ENCODE measurements at places on chromosomes 3 and 15.

GRCh38 chr3:152289708-152290107 lies 21.0 kb downstream of the MBNL1 start:
- no peak for DNase-seq

DNA sequence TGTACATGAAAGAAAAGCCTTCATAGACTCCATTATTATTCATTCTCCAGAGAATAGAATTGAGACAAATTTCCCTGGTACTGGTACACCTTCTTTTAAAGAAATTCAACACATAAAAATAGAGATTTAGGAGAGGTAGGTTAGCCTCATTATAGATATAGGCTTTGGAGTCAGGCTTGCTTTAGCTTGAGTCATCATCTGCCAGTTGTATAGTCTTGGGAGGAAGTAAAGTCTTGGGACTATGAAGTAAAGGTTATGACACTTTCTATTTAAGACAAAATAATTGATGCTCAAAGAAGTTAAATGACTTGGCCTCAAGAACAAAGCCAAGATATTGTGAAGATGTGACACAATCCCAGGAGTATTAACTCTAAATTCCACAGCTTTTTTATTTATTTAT lies 4.3 kb downstream of the HRG start:
- DNase-seq = no peak

- DNase-seq = no peak
Observed at GRCh38 chr3:49399461-49399860, 12.3 kb downstream of the RHOA start.

GRCh38 chr3:111332488-111333080 lies 209.4 kb upstream of the CD96 start:
- DNase-seq = no peak

GRCh38 chr15:48925714-48926223 lies 38.0 kb downstream of the SHC4 start:
- peak; percentile 67 for DNase-seq

GRCh38 chr15:58285921-58286278 lies 145.9 kb upstream of the LIPC start:
- DNase-seq = no peak

DNA sequence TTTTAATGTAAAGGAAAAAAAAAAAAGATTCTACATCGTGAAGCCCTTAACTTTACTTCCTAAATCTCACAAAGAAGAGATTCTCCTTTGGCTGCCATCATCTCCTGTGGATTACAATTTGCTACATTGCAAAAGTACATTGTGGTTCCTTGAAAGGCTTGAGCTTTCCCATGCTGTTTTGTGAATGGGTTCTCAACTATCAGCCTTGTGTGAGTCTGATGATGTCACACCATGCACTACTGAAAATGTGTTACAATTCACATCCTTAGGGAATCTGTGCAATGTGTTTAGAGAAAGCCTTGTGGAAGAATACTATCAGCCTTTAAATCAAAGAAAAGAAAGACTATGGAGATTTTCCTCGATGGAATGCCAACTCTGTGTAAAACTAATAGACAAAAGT lies 510.0 kb upstream of the ALCAM start:
- DNase-seq = no peak

DNA sequence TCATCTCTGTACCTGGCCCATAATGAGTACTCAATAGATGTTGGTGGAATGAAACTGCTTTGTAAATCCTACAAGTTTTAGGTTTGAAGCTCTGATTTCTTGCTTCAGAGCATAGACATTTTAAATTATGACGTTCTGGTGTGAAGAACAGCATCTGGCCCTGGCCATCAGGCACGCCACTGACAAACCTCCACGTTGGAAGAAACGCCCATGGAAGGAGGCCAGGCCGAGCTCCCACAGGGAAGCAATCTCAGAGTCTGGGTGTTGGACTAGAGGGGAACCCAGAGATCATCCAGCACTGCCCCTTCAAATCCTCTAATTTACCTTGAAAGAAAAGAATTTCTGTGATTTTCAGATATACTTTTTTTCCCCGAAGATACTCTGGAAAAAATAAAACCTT lies 328.1 kb upstream of the RGMA start:
- no peak for DNase-seq

DNA sequence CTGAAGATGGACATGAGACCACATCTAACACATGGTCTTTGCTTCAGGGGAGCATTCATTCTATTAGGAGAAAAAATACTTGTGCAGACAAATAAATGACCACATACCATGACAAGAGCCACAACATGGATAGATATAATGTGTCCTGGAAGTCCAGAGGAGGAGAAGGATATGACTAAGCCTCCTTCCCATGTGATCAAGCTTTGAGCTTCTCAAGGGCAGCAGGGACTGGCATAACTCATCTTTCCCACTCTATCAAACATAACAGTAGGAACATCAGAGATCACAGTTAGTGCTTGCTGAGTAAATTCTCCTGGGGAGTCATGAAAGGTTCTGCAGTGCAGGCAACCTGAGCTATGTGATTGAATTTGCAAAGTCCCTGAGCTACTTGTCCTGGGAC lies 86.0 kb upstream of the LPP start:
- no peak for DNase-seq

GRCh38 chr3:53974324-53974723 lies 82.7 kb upstream of the SELENOK start:
- no peak for DNase-seq

DNA sequence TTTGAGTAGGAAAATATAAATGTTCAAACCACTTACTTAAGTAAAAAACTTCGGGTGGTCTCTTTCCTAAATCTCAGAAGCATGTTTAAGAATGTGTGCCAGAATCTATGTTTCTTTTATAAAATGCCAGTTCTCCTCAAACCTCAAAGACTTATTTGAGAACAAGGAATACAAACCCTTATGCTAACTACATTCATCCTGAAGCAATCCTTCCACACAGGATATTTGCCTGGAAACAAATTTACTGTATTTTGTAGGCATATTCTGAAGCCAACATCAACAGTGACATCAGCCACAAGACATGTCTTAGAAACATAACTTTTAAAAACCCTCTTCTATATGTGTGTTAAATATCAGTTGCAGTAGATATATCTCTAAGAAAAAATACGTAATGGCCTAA lies 1077.0 kb downstream of the ROBO1 start:
- no peak for DNase-seq

DNA sequence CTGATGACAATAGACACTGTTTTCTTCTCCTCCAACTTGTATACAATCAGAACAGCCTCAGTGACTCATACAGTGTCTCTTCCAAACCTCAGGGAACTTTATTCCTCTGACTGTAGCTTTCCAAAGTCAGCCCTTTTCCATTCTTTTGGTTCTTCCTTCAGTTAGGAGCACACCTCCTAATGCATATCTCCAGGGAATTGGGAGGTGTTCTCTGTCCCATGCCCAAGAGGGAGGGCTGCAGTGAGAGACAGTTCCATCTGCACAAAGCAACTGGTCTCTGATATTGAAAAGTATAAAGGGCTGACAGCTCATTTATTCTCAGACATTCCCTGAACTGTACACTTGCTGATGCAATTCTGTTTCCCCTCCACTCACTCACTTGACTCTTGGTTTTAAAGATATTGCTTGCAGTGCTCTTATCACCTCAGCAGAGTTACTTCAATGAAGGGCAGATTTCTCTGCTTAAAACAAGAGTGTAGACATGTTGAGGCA lies 337.8 kb upstream of the TBC1D5 start:
- no peak for DNase-seq

DNA sequence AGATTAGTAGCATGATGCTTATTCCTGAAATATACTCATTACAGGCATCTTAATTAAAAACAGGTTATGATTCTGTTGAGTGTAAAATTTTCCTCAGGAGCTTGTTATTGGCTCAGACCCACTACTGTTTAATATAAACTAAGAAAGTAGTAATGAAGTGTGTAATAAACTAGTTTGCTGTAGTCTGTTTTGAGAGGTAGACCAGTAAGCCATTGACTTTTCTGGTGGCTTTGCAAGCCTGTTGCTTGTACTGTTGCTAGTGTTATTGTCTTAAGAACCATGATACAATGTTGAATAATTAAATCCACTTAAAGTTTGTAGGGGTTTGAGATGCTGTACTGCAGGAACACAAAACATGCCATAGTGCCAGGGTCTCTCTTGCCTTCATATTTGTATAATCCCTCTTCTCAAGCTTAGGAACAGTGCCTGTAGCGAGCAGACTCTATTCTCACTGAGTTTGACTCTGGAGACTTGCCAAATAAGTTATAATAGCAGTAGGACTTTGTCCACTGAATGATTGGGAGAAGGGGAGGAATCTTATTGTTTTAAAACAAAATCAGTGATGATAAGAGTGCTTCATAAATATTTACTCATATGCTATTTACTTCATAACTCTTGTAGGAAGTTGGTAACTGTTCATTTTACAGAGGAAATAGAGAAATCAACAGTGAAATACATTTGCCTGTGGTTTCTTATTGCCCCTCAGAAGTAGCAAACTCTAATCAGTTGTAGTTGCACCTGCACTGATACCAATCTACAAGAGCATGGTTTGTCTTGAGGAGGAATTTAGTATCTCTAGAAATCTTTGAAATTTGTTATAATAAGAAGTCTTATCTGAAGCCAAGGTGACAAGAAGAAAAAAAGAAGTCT lies 13.4 kb downstream of the TCF12 start:
- DNase-seq = no peak

DNA sequence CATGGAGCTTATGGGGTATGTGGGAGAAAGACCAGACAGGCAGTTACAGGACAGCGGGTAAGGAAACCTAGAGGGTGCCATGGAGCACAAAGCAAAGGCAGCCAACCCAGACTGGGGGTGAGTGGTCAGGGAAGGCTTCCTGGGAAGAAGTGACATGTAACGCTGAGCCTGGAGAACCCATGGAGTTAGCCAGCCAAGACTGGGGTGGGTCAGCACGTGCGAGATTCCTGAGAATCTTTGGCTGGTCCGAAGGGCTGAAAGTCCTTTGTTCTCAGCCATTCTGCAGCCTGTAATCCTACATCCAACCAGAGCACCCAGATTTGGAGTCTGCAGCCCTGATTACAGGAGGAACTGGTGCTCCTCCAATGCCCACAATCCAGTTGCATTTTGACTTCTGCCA lies 120.1 kb upstream of the WNT5A start:
- DNase-seq = no peak

DNA sequence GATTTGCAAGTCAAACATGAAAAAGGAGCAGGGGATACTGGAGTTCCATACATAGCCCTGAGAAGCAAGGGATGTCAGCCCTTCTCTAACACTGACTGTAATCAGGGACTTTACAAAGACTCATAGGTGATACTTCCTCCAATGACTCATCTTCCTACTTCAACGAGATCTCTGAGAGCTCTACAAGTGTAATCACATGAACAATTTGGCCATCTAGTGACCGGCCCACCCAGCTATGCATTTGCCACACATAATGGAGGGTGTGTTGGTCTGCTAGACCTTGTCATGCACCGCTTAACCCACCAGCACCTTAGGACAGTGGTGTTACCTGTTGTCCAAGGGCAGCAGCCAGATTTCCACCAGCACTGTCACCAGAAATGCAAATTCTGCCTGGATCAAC lies 75.3 kb downstream of the NCEH1 start:
- DNase-seq = no peak

DNA sequence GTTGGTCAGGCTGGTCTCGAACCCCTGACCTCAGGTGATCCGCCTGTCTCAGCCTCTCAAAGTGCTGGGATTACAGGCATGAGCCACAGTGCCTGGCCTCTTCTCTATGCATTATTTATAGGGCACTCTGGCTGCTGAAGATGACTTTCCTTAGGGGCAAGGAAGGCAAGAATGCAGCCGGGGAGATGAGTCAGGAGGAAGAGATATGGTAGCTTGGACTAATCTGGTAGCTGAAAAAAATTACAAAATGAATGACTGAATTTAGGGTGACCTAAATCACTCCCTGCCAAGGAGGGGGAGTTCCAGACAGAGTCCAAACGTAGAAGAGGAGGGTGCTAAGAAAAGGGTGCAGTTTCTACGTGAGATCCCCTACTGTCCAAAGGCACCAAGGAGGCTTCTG lies 14.2 kb downstream of the RHCG start:
- no peak for DNase-seq

DNA sequence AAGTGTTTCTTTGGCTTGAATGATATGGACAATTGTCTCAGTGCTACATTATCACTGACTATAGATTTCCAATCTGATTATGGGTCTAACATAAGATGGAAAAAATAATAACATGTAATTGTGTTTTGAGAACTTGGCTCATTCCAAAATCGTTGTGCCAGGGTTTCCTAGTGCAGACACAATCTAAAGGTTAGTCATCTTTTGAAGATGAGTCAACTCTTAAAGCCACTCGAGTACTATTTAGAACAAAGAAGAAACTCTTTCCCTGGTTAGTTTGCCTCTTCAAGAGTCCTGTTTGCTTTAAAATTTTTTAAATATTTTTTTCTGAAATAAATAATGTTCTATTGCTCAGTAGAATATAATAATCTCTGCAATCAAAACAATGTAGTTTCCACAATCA lies 301.0 kb downstream of the CADM2 start:
- no peak for DNase-seq

DNA sequence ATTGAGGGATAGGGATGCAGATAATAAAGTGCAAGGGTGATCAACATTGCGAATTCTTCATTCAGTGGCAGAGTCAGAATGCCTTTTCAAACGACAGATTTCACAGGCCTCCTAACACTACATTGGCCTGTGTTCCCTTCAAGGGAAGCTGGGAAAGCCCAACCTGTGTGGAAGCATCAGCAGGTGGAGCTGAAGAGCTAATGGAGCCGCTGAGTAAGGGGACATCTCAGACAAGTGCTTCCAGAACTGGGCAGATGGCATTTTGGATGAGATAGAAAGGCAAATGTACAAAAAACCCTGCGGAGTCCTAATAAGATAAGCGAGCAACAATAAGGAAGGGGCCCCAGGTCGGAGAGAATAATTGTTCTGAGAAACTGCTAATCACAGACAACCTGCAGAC lies 8.5 kb upstream of the SLC24A5 start:
- no peak for DNase-seq

GRCh38 chr3:44421280-44421679 lies 56.2 kb downstream of the ZNF445 start:
- no peak for DNase-seq

DNA sequence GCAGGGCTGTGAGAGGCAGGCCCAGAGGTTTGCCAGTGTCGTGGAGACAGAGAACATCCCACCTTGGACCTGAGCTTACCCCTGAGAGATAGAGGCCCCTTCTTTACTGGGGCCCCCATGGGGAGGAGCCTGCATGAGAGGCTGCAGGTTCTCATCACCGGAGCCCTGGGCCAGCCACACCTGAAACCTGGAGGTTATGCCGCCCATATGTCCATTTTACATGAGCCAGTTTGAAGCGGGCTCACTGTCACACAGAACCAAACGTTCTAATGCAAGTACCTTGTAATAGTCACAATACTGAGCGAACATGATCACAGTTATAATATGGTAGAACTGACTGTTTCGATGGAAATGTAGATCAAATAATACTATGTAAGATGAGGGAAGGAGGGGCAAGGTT lies 6.3 kb upstream of the IQSEC1 start:
- DNase-seq = no peak

DNA sequence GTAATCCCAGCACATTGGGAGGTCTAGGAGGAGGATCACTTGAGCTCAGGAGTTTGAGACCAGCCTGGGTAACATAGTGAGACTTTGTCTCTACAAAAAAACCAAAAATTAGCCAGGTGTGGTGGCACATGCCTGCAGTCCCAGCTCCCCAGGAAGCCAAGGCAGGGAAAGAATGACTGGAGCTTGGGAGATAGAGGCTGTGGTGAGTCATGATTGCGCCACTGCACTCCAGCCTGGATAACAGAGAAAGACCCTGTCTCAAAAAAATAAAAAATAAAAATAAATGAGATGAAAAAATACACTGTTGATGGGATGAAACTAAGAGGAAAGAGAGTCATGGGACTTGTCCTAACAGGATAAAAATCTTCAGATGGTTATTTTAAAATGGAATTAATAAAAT lies 137.6 kb downstream of the IMPG2 start:
- DNase-seq = no peak

GRCh38 chr3:130834476-130834875 lies 59.4 kb upstream of the ATP2C1 start:
- no peak for DNase-seq
